ENCODE measurements at places on chromosomes 13 and 19. TPM values are rescaled to one million over a fixed set of nuclear protein-coding genes. Genes with fewer than 3 reads are reported as not detected.
A peak's percentile ranks its signal among the peaks of the same experiment; 100 is the strongest.

RGCC gene
- 212 TPM for total RNA-seq

KIR3DL1 gene
- total RNA-seq, result not detected

PLIN4 gene
- total RNA-seq, result 69.5 TPM

TMEM272 gene
- total RNA-seq, result 0.25 TPM

OVOL3 gene
- total RNA-seq, result not detected

GRCh38 chr19:51194527-51195315, 30.2 kb upstream of the CD33 start:
- H3K27me3 ChIP-seq, result no peaks in the 10 kb centered on the region
- no peak overlapping the region for H3K27ac ChIP-seq
- peak; percentile 56 for DNase-seq
- no peak overlapping the region for H3K4me3 ChIP-seq
- H3K4me1 ChIP-seq, result no peaks in the 10 kb centered on the region
- H3K36me3 ChIP-seq, result no peaks in the 10 kb centered on the region

- H3K36me3 ChIP-seq, result no peaks in the 10 kb centered on the region
- no peaks in the 10 kb centered on the region for H3K4me1 ChIP-seq
- H3K27me3 ChIP-seq, result no peaks in the 10 kb centered on the region
Observed at GRCh38 chr13:44415815-44416214, 42.2 kb downstream of the SERP2 start.

GRCh38 chr13:97600458-97601075, 166.6 kb downstream of the RAP2A start:
- H3K36me3 ChIP-seq, result no peaks in the 10 kb centered on the region
- H3K4me1 ChIP-seq, result no peaks in the 10 kb centered on the region
- H3K27ac ChIP-seq, result no peak overlapping the region
- no peak for DNase-seq
- H3K4me3 ChIP-seq, result no peak overlapping the region
- H3K27me3 ChIP-seq, result no peaks in the 10 kb centered on the region

DNA sequence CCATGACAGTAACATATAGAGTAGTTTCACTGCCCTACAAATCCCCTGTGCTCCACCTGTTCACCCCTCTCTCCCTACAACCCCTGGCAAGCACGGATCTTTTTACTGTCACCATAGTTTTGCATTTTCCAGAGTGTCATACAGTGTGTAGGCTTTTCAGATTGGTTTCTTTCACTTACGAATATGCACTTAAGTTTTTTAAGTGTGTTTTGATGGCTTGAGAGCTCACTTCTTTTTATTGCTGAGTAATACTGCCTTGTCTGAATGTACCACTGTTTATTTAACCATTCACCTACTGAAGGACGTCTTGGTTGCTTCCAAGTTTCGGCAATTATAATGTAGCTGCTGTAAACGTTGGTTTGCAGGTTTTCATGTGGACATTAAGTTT, 175.1 kb downstream of the ITGBL1 start:
- H3K4me1 ChIP-seq, result peaks cover 6% of the 10 kb centered on the region
- no peaks in the 10 kb centered on the region for H3K27me3 ChIP-seq
- DNase-seq, result no peak
- H3K4me3 ChIP-seq, result peak overlapping the region; percentile 28
- H3K36me3 ChIP-seq, result no peaks in the 10 kb centered on the region
- peak overlapping the region; percentile 35 for H3K27ac ChIP-seq

DNA sequence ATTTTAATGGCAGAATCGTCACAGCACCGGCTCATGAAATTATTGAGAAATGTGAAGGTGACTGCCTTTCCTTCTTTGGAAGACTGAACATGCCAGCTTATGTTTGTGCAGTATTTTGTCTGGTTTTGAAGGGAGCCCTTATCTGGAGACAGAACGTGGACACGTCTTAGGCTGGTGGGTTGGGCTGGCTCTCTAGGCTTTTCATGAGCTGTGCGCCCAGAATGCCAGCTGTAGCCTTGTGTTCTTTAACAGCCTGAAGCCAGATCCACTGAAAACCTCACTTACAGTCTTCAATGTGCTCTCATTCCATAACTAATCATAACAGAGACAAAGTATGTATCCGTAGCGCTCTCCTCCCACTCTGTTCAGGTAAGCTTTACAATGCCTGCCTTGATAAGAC, 184.4 kb upstream of the HTR2A start:
- no peaks in the 10 kb centered on the region for H3K4me1 ChIP-seq
- no peak overlapping the region for H3K27ac ChIP-seq
- H3K27me3 ChIP-seq, result no peaks in the 10 kb centered on the region

- no peaks in the 10 kb centered on the region for H3K27me3 ChIP-seq
- no peak for DNase-seq
- H3K4me1 ChIP-seq, result peaks cover 54% of the 10 kb centered on the region
- H3K27ac ChIP-seq, result peak overlapping the region; percentile 98
- H3K36me3 ChIP-seq, result no peaks in the 10 kb centered on the region
Observed at GRCh38 chr13:44576351-44577235, 463 bp upstream of the TSC22D1 start.

- peak overlapping the region; percentile 75 for H3K27ac ChIP-seq
- peak overlapping the region; percentile 60 for H3K4me3 ChIP-seq
- no peak for DNase-seq
- H3K36me3 ChIP-seq, result no peaks in the 10 kb centered on the region
- no peaks in the 10 kb centered on the region for H3K27me3 ChIP-seq
Observed at GRCh38 chr13:43787518-43787891, 733 bp upstream of the ENOX1 start.

- H3K36me3 ChIP-seq, result no peaks in the 10 kb centered on the region
- H3K4me1 ChIP-seq, result peaks cover 11% of the 10 kb centered on the region
- H3K27me3 ChIP-seq, result no peaks in the 10 kb centered on the region
Observed at GRCh38 chr13:21328201-21328600, 130.9 kb downstream of the ZDHHC20 start.

DNA sequence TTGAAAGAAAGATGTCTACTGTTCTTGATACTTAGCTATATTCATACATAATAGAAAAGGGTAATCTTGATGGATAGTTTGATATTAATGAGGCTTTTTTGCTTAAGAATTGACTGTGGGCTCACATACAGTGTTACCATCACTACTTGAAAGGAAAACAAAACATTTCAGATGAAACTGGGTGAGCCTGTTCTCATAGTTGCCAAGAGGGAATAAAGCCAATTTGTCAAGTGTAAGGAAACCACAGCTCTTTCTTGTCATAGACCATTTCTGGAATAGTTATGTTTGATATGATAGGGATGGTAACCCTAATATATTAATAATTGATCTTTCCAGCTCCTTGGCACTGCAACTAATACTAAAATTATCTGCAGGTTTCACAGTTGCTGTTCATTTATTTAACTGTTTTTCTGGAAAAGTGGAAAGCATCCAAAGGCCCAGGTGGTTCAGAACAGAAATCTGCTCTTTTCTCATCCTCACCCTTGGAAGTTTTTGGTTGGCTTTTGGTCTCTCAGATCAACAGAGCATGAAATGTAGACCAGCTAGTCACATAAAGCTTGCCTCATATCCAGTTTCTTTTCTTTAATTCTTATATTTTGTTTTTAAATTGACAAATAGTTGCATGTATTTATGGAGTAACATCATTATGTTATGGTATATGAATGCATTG, 43.2 kb downstream of the ARHGEF7 start:
- DNase-seq, result no peak
- no peak overlapping the region for H3K4me3 ChIP-seq
- no peaks in the 10 kb centered on the region for H3K36me3 ChIP-seq
- no peaks in the 10 kb centered on the region for H3K27me3 ChIP-seq
- peaks cover 57% of the 10 kb centered on the region for H3K4me1 ChIP-seq
- H3K27ac ChIP-seq, result no peak overlapping the region

DNA sequence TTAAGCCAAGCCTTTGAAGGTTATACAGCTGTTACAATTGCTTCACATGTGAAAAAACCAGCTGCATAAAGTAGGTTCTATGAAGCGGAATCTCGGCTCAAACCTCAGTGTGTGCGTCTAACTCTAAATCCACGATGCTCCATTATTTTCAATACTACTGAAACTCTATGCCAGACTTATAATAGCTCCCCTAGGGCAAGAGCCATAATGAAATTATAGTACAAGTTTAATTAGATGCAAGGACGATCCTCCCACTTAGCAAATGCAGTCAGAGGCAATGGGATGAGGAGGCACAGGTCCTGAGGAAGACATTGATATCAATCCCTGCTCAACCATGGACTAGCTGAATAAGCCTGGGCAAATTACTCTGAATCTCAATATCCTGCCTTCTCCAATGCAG, 31.1 kb downstream of the SLC7A1 start:
- no peak overlapping the region for H3K4me3 ChIP-seq
- H3K36me3 ChIP-seq, result no peaks in the 10 kb centered on the region
- peaks cover 12% of the 10 kb centered on the region for H3K4me1 ChIP-seq
- no peak overlapping the region for H3K27ac ChIP-seq
- no peaks in the 10 kb centered on the region for H3K27me3 ChIP-seq
- no peak for DNase-seq

- no peak overlapping the region for H3K4me3 ChIP-seq
- H3K27me3 ChIP-seq, result no peaks in the 10 kb centered on the region
- DNase-seq, result no peak
- H3K36me3 ChIP-seq, result no peaks in the 10 kb centered on the region
- no peak overlapping the region for H3K27ac ChIP-seq
Observed at GRCh38 chr19:43316591-43317319, 36.7 kb upstream of the CD177 start.

DNA sequence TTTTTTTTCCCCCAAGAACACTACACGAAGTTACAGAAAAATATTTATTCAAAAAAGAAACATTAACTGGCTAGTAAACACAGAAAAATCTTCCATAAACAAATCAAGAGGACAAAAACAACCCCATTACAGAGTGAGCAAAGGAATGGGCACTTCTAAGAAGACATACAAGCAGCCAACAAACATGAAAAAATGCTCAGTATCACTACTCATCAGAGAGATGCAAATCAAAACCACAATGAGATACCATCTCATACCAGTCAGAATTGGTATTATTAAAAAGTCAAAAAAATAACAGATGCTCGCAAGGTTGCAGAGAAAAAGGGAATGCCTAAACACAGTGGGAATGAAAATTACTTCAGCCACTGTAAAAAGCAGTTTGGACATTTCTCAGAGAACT, 131.7 kb downstream of the UGGT2 start:
- H3K4me1 ChIP-seq, result no peaks in the 10 kb centered on the region
- DNase-seq, result no peak
- no peak overlapping the region for H3K27ac ChIP-seq
- H3K4me3 ChIP-seq, result no peak overlapping the region
- no peaks in the 10 kb centered on the region for H3K27me3 ChIP-seq

GRCh38 chr19:31995546-31995945, 349.9 kb upstream of the ZNF507 start:
- no peak overlapping the region for H3K4me3 ChIP-seq
- H3K4me1 ChIP-seq, result no peaks in the 10 kb centered on the region
- no peaks in the 10 kb centered on the region for H3K27me3 ChIP-seq
- H3K27ac ChIP-seq, result no peak overlapping the region

- H3K4me3 ChIP-seq, result no peak overlapping the region
- DNase-seq, result no peak
- H3K4me1 ChIP-seq, result peaks cover 17% of the 10 kb centered on the region
- H3K36me3 ChIP-seq, result no peaks in the 10 kb centered on the region
- H3K27me3 ChIP-seq, result no peaks in the 10 kb centered on the region
Observed at GRCh38 chr13:45048890-45049407, 59.6 kb downstream of the GPALPP1 start.

GRCh38 chr19:6417713-6418561, 6.7 kb downstream of the KHSRP start:
- no peak for DNase-seq
- H3K4me3 ChIP-seq, result no peak overlapping the region
- H3K36me3 ChIP-seq, result no peaks in the 10 kb centered on the region
- peaks cover 23% of the 10 kb centered on the region for H3K4me1 ChIP-seq

Measured in vagina (tissue), 2 donors.